Activated CD4-positive, alpha-beta T cell treated with anti-CD3 and anti-CD28 coated beads, Interleukin-2, amount 10 ng/mL, durations not matched to agents 7 days and 5 days (primary cell): ENCODE measurements at places on chromosomes 1 and 21. TPM values are rescaled to one million over a fixed set of nuclear protein-coding genes. Genes with fewer than 3 reads are reported as not detected.

Gene TNFRSF14
- 192 TPM for total RNA-seq

Gene CD1B
- not detected for total RNA-seq

Gene LAMC2
- total RNA-seq, result 0.05 TPM

Gene FNDC5
- not detected for total RNA-seq

Gene NPHP4
- 16.1 TPM for total RNA-seq

GRCh38 chr1:109186733-109187086 lies 27.0 kb upstream of the SARS1 start:
- no peaks in the 10 kb centered on the region for H3K36me3 ChIP-seq
- no peak overlapping the region for H3K4me3 ChIP-seq

GRCh38 chr1:229186373-229187056 lies 84.4 kb upstream of the RAB4A start:
- peaks cover 10% of the 10 kb centered on the region for H3K27me3 ChIP-seq
- peaks cover 5% of the 10 kb centered on the region for H3K36me3 ChIP-seq
- H3K4me3 ChIP-seq, result no peak overlapping the region
- peak; percentile 61 for DNase-seq
- H3K4me1 ChIP-seq, result peaks cover 34% of the 10 kb centered on the region
- peak overlapping the region; percentile 88 for H3K27ac ChIP-seq

GRCh38 chr1:201108614-201109013 lies 3.6 kb downstream of the CACNA1S start:
- no peaks in the 10 kb centered on the region for H3K36me3 ChIP-seq
- no peak for DNase-seq
- H3K4me3 ChIP-seq, result no peak overlapping the region
- H3K4me1 ChIP-seq, result no peaks in the 10 kb centered on the region

- no peak for DNase-seq
- peaks cover 23% of the 10 kb centered on the region for H3K4me1 ChIP-seq
- H3K27ac ChIP-seq, result no peak overlapping the region
- no peak overlapping the region for H3K4me3 ChIP-seq
- H3K36me3 ChIP-seq, result peaks cover 78% of the 10 kb centered on the region
- H3K27me3 ChIP-seq, result no peaks in the 10 kb centered on the region
Observed at GRCh38 chr1:117094841-117095604, 26.5 kb downstream of the TRIM45 start.
